Activated CD8-positive, alpha-beta memory T cell treated with anti-CD3 and anti-CD28 coated beads, Interleukin-2, amount 10 ng/mL, durations not matched to agents 7 days and 5 days (primary cell): ENCODE measurements at places on chromosomes 7 and 10. TPM values are rescaled to one million over a fixed set of nuclear protein-coding genes. Genes with fewer than 3 reads are reported as not detected.

Gene TMEM236
- 0.06 TPM for total RNA-seq

Gene RPEL1
- not detected for total RNA-seq

DNA sequence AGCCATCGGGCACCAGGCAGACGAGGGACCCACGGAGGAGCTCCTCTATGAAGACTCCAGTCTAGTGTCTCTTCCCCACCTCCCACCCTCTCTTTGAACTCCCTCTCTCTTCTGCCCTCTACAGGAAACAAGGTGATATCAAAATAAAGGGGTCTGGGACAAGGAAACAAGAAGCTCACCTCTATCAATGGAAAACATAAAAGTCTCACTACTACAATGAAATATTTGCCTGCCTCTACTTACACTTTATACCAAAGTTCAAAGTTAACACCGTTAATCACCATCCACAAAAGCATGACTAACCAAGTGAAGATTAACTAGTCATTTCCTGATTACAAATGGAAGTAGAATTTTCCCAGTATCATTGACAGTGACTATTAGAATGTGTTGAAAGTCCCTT, 82.2 kb downstream of the PARD3 start:
- no peaks in the 10 kb centered on the region for H3K4me1 ChIP-seq
- DNase-seq, result no peak
- no peak overlapping the region for H3K27ac ChIP-seq
- no peak overlapping the region for H3K4me3 ChIP-seq

Gene KCNIP2
- total RNA-seq, result 2.3 TPM

GRCh38 chr10:23056186-23056579, 39.2 kb upstream of the MSRB2 start:
- no peak overlapping the region for H3K27ac ChIP-seq
- H3K27me3 ChIP-seq, result peaks cover 46% of the 10 kb centered on the region
- DNase-seq, result no peak

- DNase-seq, result no peak
- peaks cover 32% of the 10 kb centered on the region for H3K4me1 ChIP-seq
- H3K36me3 ChIP-seq, result peaks cover 15% of the 10 kb centered on the region
These were observed 8.7 kb downstream of the ARL3 start for GRCh38 chr10:102705531-102705930.

DNA sequence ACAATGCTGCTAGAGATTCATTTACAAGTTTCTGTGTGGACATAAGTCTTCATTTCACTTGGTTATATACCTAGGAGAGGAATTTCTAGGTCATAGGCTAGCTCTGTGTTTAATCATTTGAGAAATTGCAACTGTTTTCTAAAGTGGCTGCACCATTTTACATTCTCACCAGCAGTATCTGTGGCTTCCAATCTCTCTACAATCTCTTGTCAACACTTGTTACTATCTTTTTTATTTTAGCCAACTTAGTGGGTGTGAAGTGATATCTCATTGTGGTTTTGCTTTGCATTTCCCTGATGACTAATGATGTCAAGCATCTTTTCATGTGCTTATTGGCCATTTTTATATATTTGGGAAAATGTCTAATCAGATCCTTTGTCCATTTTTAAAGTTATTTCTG, 53.0 kb upstream of the DRGX start:
- no peak overlapping the region for H3K4me3 ChIP-seq
- peaks cover 4% of the 10 kb centered on the region for H3K4me1 ChIP-seq
- no peaks in the 10 kb centered on the region for H3K27me3 ChIP-seq
- peaks cover 5% of the 10 kb centered on the region for H3K36me3 ChIP-seq
- no peak overlapping the region for H3K27ac ChIP-seq
- DNase-seq, result no peak

DNA sequence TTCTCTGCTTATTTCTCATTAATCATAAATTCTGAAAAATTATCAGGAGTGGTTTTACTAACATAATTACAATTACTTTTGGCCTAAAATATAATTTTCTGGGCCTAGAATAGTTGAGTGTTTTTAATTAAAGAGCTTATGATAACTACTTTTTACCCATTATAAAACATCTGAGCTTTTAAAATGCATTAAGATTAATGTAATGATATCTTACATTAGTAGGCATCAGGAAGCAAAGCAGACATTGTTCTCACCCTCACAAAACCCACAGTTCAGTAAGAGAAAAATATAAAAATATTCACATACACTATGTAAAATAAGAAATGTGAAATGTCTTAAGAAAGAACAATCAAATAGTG, 443.7 kb upstream of the SEMA3A start:
- H3K4me3 ChIP-seq, result no peak overlapping the region
- H3K36me3 ChIP-seq, result no peaks in the 10 kb centered on the region
- no peaks in the 10 kb centered on the region for H3K27me3 ChIP-seq
- no peak for DNase-seq
- H3K27ac ChIP-seq, result no peak overlapping the region

DNA sequence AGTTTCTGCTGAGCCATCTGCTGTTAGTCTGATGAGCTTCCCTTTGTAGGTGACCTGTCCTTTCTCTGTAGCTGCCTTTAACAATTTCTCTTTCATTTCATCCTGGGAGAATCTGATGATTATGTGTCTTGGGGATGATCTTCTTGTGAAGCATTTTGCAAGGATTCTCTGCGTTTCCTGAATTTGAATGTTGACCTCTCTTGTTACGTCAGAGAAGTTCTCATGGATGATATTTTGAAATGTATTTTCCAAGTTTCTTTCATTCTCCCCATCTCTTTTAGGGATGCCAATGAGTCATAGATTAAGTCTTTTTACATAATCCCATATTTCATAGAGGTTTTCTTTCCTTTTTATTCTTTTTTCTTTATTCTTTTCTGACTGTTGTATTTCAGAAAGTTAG, 184.2 kb upstream of the BET1 start:
- H3K36me3 ChIP-seq, result no peaks in the 10 kb centered on the region
- no peaks in the 10 kb centered on the region for H3K27me3 ChIP-seq
- H3K4me3 ChIP-seq, result no peak overlapping the region
- no peaks in the 10 kb centered on the region for H3K4me1 ChIP-seq
- DNase-seq, result no peak
